ENCODE measurements at places on chromosomes 5 and 9.

DNA sequence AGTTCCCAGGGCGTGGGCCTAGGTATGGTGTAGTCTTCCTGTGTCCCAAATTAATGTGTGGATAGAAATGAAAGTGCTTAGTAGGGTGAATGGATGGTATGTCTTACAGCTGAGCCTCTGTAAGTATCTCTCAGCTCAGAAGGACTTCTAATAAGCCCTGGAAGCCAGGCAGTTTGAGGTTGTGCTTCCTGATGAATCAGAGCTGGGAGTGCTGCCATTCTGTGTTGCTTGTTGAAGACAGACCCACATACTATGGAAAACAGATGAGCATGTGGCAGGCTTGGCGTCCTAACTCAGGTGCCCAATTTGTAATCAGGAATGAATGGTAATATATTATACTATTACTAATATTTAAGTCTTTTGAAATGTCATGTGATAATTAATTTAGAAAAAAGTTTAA is 69.8 kb downstream of the CMYA5 start:
- DNase-seq, result peak; percentile 42

DNA sequence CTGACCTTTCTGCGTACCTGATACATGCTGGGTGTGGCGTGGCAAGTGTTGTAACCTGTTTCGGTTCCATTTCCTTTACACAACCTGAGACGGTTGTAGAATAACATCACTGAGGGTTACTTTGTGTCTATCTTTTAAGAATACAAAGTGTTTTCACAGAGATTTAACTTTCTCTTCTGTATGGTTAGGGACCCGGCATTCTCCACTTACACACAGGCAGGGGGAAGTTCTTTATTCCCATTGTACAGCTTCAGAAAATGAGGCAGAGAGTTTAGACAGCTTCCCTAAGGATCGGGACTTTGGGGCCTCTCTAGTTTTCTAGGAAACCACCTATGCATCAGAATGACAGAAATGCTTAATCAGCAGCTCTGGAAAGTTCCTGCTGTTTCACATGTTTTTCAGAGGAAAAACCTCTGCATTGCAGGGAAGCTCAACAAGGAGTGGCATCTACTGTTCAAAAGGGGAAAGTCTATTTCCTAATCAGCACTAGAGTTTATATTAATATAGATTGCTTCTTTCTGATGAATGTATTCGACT is 41.3 kb downstream of the CAST start:
- DNase-seq, result no peak

DNA sequence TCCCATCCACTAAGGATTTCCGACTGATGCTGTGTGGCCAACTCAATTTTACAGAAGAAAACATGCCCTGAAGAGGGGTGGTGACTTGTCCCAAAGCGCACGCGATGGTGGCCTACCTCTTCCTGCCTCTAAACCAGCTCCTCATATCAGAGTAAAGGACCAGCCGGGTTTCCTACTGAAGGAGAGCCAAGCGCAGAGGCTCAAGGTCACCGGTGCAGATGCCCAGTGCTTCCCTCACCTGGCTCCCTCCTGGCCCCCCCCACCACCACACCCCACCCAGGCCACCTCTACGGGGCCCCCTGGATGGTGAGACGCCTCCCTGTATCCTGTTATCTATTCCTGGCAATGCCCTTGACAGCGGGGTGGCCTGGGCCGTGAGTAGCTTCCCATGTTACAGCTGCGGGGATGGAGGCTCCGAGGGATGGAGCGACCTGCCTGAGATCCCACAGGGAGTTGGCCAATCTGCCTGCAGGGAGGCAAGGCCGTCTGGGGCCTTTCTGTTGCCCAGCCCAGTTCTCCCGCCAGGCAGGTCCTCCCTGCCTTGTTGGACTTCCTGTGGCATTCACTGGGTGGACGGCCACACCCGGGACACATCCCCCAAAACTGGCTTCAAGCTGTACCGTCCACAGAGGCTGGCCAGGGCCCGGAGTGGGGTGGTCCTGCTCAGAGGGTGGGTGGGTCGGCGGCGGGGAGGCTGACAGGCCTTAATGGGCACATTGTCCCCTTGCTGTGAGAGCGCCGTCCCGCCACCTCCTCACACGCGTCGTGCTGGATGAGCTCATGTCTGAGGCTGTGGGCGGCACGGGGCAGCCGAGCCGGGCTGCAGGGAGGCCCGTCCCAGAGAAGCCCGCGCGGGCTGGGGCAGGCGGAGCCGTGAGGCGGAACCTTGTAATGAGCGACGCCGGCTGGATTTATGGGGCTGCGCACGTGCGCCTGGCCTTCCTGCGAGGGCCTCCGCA is 72.5 kb downstream of the MACROH2A1 start:
- DNase-seq, result no peak

DNA sequence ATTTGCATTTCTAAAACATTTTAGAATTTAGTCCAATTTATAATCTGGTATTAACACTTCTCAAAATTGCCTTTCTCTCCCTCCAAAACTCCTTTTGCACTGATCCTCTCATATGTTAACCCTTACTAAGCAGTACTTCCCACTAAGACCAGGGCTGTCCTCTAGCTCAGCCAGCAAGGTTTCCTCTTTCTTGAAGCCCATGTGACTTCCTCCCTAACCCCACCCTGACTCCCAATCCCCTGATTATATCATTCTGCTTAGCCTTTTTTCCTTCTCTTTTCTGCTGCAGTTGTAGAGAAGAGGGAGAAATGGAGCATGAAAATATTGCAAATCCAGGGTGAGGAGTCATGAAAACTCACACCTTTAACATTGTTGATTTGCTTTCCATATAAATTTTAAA is 241.7 kb downstream of the MCTP1 start:
- DNase-seq, result no peak

Data from NCI-H446 (cell line).